ENCODE measurements at places on chromosomes 12 and 14.

DNA sequence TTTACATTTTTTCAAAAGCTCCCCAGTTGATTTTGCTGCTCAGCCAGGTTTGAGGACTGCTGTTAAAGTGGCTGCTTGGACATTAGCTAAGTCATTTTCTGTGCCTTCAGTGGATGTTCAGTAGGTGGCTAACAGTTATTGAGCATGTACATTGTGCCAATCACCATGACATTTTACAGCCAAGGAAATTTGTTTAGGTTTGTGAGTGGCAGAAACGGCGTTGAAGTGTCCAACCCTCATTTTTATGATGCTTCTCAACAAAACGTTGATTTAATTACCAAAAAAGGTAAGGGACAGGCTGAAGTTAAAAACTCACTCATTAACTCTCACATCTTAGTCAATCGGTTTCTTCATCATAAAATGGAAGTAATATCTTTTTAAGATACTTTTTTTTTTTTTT is 37.0 kb upstream of the LRIG3 start:
- no peak for DNase-seq

DNA sequence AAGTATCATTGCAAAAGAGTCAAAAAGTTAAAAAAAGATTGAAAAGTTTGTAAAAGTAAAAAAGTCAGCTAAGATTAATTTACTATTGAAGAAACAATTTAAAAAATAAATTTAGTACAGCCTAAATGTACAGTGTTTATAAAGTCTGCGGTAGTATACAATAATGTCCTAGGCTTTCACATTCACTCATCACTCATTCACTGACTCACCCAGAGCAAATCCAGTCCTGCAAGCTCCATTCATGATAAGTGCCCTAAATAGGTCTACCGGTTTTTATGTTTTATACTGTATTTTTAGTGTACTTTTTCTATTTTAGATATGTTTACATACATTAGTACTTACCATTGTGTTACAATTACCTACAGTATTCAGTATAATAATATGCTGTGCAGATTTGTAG is 43.9 kb upstream of the ABCC9 start:
- no peak for DNase-seq

GRCh38 chr12:401235-402028 is at the start of gene CCDC77:
TSS of gene CCDC77 (plus strand) at chr12:401644. CDS start at chr12:409384, 7,740 bp downstream.
- DNase-seq = no peak

GRCh38 chr12:70469221-70469820 is 103.2 kb downstream of the KCNMB4 start:
- DNase-seq = no peak

DNA sequence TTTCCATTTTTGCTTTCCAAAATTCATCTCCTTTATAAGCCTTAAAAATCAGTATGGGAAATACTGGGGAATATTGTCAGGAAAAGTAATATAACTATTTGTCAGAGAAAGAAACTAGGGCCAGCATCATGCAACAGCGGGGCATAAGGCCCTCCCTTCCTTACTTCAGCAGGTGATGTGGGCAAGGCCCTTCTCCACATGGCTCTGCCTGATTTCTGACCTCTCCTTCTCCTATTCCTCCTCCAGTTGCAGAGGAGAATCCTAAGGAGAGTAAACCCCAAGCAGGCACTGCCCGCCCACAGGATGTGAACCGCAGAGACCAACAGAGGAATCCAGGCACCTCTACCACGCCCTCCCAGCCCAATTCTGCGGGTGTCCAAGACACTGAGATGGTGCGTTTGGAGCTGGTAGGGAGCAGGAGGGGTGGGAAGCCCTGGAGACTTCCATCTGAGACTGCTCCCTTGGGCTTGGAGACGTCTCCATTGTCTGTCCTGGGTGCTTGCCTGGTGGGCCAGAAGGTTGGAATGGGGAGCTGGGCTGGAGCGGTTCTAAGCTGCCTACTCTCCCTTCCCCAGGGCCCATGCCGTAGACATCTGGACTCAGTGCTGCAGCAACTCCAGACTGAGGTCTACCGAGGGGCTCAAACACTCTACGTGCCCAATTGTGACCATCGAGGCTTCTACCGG is 2.7 kb upstream of the SOAT2 start:
- no peak for DNase-seq
